GM12864 (cell line): ENCODE measurements at places on chromosomes 6 and 20.

GRCh38 chr6:63186970-63187369 lies 24.3 kb upstream of the FKBP1C start:
- no peak for DNase-seq

- DNase-seq: no peak
Observed at GRCh38 chr6:118992186-118992795, 57.3 kb upstream of the MCM9 start.

DNA sequence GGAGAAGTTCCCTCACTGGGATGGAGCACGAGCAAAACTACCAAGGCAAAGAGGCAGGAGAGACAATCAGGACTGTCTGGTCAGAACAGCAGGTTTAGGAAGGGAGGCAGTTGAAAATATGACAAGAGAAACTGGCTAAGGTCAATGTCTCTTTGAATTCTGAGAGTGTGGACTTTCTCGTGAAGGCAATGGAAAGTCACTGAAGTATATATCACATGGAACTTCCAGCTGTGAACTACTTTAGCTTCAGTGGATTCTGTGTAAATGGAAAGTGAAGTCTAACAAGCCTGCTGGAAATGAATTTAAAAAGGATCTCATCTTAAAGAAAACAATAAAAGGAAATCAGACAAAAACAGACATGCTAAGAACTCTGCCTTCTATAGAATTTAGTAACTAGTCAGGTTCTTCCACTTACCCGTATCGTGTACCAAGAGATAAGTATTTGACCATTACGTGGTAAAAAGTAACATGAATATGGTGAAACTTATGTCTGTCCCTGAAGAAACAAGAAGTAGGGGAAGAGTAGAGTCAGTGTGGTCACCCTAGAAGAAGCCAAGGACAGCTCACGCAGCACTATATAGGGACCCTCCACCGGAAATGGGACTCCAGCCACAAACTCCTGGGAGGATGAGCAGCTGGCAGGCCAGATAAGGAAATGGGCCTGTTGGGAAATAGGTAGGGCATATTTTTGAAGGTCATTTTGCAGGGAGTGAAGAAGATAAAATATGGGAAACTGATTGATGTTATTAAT lies 123.4 kb downstream of the MAP7 start:
- no peak for DNase-seq

- no peak for DNase-seq
Observed at GRCh38 chr20:23776067-23776771, 25.5 kb upstream of the CST1 start.

- DNase-seq: peak; percentile 4
Observed at GRCh38 chr6:131519670-131520436, 53.2 kb upstream of the ARG1 start.

- no peak for DNase-seq
Observed at GRCh38 chr6:33929575-33930288, 125.9 kb upstream of the MLN start.

DNA sequence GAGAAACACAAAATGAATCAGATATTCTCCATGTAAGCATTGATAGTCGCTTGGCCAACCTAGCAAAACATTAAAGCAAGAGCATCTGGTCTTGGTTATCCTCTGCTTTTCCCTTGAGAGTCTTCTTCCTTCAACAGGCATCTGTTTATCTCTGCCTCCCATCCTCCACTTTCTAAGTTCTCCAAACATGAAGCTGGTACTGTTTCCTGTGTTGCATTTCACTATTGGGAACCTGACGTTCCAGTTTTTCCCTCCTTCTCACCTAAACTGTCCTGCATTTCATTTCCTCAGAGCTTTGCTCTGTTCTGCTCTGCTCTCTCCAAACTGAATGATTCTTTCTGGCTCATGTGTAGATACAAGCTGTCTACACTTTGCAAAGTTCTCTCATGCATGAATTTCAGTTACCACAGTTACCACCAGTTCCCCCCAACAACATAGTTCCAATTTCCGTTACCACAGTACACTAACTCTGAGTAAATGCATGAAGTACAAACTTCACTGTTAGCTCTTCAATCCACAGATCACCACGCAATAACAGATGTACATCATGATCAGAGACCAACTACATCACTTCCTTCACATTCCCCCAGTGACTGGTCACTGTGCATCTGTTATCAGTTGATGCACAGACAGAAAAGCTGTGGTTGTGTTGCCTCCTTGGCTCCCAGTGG lies 86.7 kb upstream of the F13A1 start:
- DNase-seq: peak; percentile 85

DNA sequence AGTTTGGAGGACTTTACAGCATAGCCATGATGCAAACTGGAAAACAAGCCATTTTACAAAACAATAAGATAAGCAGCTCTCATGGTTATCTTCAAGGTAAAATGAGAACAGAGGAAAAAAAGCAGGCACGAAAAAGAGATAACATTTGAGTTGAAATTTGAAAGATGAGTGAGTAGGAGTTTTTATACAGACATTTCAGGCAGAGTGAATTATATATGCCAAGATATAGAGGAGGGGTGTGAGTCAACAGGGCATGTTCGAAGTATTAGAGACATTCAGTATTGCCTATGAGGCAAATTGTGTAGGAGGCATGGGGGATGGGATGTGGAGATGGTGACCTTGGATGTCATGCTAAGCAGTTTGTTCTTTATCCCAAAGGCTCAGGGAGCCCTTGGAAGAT lies 240.5 kb upstream of the MAN1A1 start:
- DNase-seq: no peak

GRCh38 chr20:17725094-17725835 lies 25.5 kb downstream of the BANF2 start:
- no peak for DNase-seq

- no peak for DNase-seq
Observed at GRCh38 chr20:8798505-8798904, 270.4 kb upstream of the PLCB4 start.

DNA sequence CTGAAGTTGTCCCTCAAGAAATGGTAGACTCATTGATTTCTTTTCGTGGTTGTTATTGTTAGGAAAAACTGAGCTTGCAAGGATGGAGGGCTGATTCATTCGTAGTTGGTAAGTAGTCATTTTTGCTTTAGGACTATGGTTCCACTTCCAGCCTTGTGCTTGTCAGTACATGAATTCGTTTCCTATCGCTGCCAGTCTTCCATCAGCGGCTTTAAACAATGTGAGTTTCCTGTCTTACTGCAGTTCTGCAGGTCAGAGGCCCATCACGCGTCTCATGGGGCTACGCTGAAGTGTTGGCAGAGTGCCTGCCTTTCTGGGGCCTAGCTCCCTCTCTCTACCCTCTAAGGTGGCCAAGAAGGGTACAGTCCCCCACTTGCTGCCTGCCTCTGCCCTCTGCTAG lies 11.4 kb upstream of the MDFI start:
- DNase-seq: no peak

- DNase-seq: no peak
Observed at GRCh38 chr6:69790629-69791028, 6.2 kb downstream of the LMBRD1 start.

GRCh38 chr6:27503436-27504030 lies 30.6 kb upstream of the ZNF184 start:
- peak; percentile 61 for DNase-seq

GRCh38 chr6:42171813-42172581 lies 1.2 kb upstream of the GUCA1A start:
- no peak for DNase-seq

GRCh38 chr6:150517175-150517574 lies 82.5 kb upstream of the PLEKHG1 start:
- DNase-seq: no peak

GRCh38 chr6:17633465-17634188 lies 33.5 kb downstream of the FAM8A1 start:
- peak; percentile 7 for DNase-seq

GRCh38 chr6:1615853-1616420 lies 6.2 kb downstream of the FOXC1 start:
- no peak for DNase-seq

DNA sequence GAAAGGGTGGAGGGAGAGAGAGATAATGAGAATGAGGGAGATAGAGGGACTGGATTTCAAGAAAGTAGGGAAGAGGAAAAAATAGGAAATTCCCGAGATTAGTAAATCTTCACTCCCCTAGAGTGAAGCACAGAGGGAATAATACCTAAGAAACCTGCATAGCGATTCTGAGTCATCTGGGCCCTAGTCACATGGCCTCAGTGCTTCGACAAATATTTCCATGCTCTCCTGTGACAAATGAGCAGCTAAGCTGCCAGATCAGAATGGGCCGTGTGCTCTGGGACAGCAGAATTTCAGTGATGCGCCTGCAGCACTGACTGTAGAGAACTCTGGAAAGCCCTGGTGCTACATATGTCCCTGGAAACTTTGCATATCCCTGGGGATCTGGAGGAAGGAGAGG lies 48.6 kb upstream of the GRIK2 start:
- no peak for DNase-seq

- no peak for DNase-seq
Observed at GRCh38 chr6:28769626-28770402, 154.0 kb downstream of the TRIM27 start.

- DNase-seq: no peak
Observed at GRCh38 chr6:134757911-134758361, 192.0 kb downstream of the ALDH8A1 start.

DNA sequence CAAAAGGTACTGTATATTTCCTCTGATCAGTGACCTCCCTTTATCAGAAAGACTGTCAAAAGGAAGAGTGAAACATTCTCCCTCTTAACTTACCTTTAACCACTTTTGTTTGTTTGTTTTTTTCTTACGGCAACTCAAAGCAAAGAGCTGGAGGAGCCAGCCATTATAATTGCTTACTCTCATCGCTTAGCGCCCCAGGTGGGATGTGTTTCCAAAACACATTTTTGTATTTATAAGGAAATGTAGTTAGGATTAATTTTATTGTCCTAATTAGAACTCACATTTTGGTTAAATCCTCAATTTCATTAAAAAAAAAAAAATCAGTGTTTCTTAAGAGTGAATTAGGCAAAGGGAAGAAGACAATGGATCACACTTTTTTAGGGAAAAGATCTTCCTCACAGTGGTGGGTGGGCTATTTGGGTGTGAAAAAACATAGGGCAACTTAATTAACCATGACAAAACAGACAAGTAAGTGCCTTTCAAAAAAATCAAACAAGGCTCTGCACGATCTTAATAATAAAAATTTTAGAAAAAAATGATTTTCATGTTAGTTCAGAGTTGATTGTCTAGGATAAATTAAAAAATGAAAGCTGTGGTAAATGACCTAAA lies 1.2 kb upstream of the PHACTR2 start:
- DNase-seq: no peak

DNA sequence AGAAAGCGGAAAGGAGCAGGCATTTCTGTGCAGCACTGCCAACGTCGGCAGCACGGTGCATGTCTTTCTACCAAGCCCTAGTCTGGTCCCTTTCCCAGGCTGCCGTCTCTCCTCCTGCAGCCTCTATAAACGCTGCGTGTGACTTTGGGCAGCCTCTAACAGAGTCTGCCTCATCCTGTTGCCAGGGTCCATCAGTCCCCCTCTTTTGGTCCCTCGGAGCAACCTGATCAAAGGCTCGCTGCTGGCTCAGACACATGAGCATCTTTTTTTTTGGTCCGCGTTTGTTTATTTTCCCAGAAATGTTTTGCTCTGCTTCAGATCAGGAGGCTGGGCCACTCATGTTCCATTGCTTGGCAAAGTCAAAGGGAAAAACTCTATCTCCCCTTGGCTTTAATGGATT lies 166.8 kb upstream of the CST7 start:
- no peak for DNase-seq

DNA sequence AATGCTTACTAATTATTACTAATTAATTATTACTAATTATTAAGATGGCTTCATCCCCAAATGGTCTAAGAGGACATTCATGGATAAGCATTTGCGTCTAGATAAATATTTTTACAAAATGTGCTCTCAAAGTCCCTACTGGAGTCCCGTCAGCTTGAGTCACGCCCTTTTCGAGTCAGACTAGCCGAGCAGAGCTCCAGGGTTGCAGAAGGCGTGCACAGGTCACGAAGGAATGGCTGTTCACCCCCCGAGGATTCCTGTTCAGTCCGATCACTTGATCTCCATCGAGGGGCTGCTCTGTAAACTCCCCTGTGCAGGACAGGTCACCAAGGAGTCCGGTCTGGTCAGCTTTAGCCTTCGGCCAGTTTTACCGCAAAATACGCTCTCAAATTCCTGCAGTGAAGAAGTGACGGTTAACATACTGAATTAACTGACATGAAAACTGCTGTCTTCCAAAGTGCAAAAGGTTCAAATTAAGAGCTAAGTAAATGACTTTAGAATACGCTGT lies 19.9 kb downstream of the TCFL5 start:
- DNase-seq: no peak

DNA sequence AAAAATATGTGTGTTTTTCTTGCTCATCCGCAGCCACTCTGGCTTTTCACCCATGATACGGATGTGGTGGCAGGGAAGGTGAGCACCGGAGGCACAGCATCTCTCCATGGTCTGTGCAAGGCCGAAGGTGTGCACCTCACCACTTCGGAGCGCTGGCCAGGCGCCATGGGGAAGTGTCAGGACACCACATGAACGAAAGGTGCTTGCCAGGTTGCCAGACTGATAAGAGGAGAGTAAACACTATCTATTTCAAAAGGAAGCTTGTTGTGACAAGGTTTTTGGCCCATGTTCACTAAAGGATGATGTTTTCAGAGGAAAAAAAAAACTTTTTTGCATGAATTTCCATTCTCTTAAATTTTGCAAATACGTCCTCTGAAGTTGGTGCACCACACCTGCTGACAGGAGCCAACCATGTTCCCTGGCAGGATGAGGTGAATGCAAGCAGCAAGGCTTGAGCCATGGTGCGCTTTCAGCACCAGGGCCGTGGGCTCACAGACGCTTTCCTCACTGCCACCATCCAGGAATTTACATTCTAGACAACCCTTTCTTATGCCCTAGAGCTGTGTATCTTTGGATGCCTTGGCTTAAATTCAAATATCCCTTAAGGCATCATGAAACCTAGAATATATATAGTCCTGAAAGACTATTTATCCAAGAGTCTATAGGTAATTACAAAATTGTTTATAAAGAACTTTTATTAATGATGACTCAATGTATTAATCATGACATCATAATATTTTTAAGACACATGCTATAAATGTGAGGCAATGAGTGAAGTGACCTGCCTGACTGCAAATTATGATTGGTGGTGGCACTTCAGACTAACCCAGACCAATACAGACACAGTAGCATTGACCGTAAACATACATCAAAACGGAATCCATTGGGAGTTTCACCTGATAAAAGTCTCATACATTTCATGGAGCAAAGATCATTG lies 234.5 kb downstream of the TFAP2A start:
- DNase-seq: no peak

DNA sequence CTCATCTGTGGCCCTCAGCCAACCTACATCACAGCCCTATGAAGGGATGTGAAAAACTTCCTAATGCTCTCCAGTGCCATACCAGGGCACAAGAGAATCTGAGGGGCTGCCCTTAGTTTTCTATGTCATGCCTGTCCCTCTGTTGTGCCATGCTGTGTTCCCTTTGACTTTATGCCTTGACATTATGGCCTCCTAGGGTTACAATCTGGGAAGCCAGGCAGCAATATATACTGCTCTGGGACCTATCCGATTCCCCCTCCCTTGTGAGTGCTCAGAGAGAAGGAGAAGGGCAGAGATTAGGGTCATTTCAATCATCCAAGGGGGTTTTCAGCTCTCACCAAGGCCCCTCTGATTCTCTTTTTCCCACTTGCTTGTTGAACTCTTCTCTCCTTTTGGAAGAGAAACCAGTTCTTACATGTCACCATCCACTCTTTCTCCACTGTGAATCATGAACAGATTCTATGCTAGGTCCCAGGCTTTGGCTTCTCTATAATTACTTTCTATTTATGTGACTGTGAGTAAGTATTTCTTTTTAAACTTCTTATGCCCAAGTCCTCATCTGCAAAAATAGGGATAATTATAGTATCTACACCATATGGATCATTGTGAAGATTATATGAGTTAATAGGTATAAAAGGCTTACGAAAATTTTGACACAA lies 14.2 kb upstream of the FRK start:
- no peak for DNase-seq

GRCh38 chr6:1770435-1770843 lies 160.7 kb downstream of the FOXC1 start:
- DNase-seq: no peak
